Astrocyte of the hippocampus (primary cell): ENCODE measurements at places on chromosomes 11 and 22.
A peak's percentile ranks its signal among the peaks of the same experiment; 100 is the strongest.

- no peak for DNase-seq
Observed at GRCh38 chr22:45306139-45306538, 3.6 kb upstream of the FAM118A start.

- DNase-seq, result no peak
Observed at GRCh38 chr11:128379587-128380580, 207.5 kb downstream of the ETS1 start.

- DNase-seq, result no peak
Observed at GRCh38 chr11:1336836-1337646, 27.6 kb upstream of the TOLLIP start.

DNA sequence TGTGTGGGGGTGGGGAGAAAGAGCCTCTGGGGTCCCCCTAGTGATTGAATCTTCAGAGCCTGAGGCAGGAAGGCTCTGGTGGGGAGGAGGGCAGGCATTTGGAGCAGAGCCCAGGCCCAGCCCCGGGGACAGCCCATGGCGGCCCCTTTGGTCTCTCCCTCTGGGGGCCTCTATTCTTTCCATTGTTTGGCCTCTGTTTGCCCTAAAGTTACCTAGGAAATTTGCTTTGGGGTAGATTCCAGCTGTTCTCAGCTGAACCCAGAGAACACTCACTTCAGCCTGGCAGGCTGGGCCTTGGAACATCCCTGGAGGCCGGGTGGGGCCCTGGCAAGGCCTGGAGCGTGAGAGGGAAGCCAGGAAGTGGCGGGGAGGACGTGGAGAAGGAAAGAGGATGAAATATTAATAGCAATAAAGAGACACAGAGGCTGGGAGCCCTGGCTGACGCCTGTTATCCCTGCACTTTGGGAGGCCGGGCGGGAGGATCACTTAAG, 22.9 kb upstream of the A4GALT start:
- DNase-seq, result peak; percentile 30

- peak; percentile 87 for DNase-seq
Observed at GRCh38 chr11:75547617-75548058, 14.4 kb upstream of the SERPINH1 start.

DNA sequence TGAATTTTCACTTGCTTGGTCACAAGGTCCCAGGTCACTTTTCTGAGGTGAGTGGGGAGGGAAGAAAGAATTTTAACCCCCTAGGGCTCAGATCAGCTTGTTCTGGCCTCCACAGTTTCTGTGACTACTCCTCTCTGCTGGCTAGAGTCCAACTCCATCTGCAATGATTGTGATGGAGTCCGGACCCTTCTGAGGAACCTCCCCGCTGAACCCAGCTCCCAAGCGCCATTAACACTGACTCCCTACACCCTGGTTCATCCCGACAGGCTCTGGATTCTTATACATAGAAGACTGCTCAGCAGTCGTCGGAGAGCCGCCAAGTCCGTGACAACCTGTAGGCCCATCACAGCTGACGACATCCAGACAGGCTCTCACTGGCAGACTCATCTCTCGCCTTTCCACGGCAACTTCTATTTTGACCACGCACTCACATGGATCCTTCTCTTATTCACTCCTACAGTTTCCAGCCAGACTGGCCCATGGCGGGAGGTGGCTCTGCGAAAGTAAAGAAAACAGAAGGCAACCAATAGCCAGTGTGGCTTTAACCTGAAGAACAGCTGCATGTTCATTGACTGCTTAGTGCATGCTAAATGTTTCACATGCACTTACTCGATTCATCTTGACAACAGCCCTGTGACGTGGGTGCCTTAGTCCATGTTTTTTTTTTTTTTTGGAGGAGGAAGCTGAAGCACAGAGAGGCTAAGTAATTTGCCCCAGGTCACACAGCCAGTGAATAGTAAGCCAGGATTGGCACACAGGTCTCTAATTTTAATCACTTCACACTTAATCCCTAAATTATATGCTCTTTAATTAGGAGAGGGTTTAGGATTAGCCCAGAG, 68.0 kb upstream of the PRDM11 start:
- DNase-seq, result no peak

- no peak for DNase-seq
Observed at GRCh38 chr22:22109693-22110466, 127.3 kb upstream of the TOP3B start.

- peak; percentile 86 for DNase-seq
Observed at GRCh38 chr22:23180301-23180892, at the start of gene BCR. TSS of gene BCR (plus strand) at chr22:23180509. CDS start at chr22:23180961, 452 bp downstream.

DNA sequence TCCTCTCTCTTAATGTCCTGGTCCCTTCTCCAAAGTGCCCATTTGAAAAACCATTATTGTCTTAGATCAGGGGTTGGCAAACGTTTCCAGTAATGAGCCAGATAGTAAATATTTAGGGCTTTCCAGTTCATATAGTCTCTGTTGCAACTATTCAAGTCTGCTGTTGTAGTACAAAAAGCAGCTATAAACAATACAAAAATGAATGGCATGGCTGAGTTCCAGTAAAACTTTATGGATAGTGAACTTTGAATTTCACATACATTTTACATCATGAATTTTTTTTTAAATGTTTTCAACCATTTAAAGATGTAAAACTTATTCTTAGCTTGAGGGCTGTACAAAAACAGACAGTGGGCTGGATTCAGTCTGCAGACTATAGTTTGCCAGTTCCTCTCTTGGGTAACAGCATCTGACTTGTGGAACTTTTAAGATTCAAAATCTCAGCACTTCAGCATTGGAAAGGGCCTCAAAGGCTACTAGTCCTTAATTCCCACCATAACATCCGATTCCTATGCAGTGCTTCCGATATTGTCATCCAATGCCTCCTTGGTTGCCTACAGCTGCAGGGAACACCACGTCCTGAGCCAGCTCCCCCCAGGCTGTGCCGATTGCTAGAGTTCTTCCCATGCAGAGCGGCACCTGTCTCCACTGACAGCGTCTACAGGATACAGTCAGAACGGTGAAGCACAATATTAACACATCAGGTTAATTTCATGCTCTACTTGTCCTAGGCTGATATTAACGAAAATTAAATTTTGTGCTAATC, 65.6 kb upstream of the E2F8 start:
- no peak for DNase-seq

- peak; percentile 57 for DNase-seq
Observed at GRCh38 chr11:975827-976226, 50.2 kb downstream of the AP2A2 start.

DNA sequence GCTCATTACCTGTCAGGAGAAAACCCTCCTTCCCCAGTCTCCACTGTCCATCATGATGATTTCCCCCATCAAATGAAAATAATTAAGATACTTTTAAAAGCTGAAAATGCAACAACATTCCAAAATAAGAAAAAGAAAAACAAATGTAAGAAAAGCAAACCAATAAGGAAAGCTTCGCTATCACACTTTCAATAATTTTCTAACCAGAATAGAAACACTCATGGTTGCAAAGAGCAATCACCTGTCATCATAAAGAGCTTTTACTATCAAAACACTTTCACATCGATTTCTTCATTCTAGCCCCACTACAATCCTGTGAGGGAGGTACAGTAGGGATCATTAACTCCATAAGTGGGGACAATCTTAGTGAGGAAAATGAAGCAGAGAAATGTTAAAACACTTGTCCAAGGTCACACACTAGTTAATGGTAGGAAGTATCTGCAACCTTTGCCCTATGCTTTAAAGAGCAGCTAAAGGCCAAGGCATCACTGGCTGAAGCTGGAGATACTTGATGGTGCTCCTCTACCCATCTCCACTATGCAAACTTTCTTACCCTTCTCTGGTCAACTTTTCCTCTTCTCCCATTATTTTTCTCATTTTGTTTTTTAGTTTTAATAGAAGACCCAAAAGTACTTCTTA, 2.6 kb downstream of the RBM4B start:
- DNase-seq, result no peak

GRCh38 chr11:108084811-108085210, 36.6 kb upstream of the ACAT1 start:
- no peak for DNase-seq

- DNase-seq, result no peak
Observed at GRCh38 chr11:9862981-9863380, 199.1 kb downstream of the SWAP70 start.

GRCh38 chr22:27794226-27794625, 7.3 kb downstream of the MN1 start:
- DNase-seq, result peak; percentile 47

GRCh38 chr11:134452838-134453155, 40.8 kb upstream of the B3GAT1 start:
- no peak for DNase-seq

DNA sequence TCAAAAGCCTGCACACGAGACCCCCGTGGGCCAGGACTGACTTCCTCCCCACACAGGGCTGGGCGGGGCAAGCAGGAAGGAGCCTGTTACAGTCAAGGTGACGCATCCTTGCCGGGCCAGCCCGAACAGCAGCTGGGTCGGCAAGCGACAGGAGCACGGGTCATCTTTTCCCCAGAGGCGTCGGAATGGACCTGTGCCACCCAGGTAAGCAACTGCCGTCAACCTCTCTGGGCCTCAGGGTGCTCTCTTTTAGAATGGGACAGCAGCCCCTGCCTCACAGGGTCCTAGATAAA, at the start of gene CYTH4:
Gene CYTH4, plus strand, starts transcription at position 124 of the 293 bp plus-strand sequence. Its CDS starts 62 bp downstream, at position 186.
- DNase-seq, result no peak

- no peak for DNase-seq
Observed at GRCh38 chr11:75028321-75028720, 39.6 kb downstream of the NEU3 start.

- no peak for DNase-seq
Observed at GRCh38 chr11:20844216-20844615, 174.8 kb downstream of the NELL1 start.

- DNase-seq, result no peak
Observed at GRCh38 chr11:120214581-120214980, 3.7 kb downstream of the OAF start.

- DNase-seq, result no peak
Observed at GRCh38 chr11:126833065-126833464, 167.5 kb downstream of the KIRREL3 start.

- no peak for DNase-seq
Observed at GRCh38 chr11:20488352-20488751, 100.8 kb downstream of the PRMT3 start.

GRCh38 chr22:27724709-27725108, 76.8 kb downstream of the MN1 start:
- peak; percentile 61 for DNase-seq

DNA sequence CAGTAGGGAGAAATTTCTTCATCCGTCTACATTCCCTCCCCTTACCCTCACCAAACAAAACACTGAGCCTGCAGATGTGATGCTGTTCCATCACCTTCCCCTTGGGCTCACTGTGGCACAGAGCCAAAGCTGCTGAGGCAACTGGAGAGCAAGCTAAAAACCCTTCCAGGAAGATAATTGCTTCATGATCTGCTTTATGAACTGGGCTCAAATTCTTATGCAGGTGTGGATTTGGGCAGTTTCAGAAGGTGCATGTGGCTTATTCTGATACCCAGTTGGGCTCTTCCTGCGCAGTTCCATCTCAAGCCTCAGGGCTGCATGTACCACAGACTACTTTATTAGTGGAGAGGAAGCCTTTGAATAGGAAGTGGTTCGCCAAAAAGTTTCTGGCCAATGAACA, 58.3 kb downstream of the AAMDC start:
- DNase-seq, result no peak

DNA sequence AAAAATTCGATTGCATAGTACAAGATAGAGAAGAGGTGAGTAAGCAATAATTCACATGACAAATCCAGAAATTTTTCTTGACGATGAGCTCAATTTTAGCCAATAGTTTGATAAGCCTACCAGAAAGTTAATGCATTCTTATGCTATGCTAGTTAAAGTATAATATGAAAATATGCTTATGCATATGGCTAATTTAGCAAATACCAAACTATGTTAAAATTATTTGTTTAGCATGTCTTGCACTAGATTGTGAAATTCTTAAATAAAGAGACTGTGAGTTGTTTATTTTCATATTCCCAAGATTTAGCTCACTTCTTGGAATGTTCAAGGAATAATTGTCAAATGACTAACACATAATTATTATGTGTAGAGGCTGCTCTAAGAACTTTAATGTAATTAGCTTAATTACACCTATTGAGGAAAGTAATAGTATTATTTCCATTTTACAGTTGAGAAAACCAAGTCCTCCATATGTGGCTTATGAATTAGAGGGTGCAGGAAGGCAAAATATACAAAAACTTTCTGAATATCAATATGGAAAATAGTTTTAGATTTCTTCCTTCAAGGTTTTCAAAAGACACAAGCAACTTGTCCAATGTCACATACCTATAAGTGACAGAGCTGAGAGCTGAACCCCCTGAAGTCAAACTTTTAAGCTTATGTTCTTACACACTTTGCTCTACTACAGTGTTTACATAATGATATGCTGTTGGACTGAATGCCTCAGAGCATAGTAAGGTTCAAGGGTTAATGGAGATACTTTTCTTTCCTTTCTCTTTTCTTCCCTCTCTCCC, 45.9 kb upstream of the ARHGAP20 start:
- no peak for DNase-seq

GRCh38 chr11:10504490-10504889, 36.5 kb downstream of the RNF141 start:
- DNase-seq, result no peak

- DNase-seq, result peak; percentile 50
Observed at GRCh38 chr11:95229199-95229992, 1.6 kb downstream of the SESN3 start.

DNA sequence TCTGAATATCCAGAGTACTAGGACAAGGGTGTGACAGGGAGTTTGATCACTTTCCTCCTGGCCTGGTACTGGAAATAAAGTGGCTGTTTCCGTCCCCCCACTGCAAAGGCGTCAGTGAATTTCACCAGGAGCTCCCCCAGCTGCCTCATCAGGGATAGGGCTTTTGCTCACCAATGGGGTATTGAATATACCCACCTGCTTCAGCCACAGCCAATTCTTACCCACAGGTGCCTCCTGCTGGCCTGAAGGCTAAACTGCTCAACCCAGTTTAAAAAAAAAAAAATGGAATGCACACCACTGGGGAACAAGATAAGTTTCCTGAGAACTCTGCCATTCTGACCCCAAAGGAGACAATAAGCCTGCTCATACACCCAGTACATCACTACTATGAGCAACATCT, 65.3 kb upstream of the MS4A8 start:
- DNase-seq, result peak; percentile 1

- DNase-seq, result peak; percentile 83
Observed at GRCh38 chr11:75802913-75803820, 11.8 kb upstream of the UVRAG start.

DNA sequence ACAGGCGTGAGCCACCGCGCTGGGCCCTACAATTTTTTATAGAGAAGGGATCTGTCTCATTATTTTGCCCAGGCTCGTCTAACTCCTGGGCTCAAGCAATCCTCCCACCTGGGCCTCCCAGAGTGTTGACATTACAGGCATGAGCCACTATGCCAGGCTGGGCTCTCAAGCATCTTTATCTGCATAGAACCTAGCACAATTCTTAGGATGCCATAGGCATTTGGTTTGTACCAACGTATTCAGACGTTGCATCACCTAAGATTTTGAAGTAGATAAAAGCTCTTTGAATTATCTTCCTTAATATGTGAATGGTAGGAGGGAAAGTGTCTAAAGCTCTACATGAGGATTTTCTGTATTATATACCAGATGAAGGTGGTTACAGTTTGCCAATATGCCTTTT, 30.5 kb downstream of the RTN3 start:
- DNase-seq, result no peak

DNA sequence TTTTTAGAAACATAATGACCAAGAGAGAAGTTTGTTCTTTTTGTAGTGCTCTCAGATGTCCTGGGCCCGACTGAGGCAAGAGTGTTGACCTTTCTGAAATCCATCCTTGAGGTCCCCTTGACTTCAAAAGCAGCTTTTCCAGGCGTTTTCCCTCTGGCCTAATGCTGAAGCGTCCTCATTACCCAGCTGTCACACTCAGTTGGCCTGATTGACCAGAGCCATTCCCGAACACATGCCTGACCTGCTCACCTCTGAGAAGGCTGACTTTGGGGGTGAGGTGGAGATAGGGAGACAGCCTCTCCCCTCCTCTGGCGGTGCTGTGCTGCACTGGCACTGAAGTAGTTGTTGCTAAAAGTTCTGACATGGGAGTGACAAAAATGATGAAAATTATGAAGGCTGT, 66.9 kb downstream of the ALX4 start:
- no peak for DNase-seq
